Aorta (tissue), 5 donors: ENCODE measurements at places on chromosomes 16 and 17. TPM values are rescaled to one million over a fixed set of nuclear protein-coding genes. Genes with fewer than 3 reads are reported as not detected.
A peak's percentile ranks its signal among the peaks of the same experiment; 100 is the strongest.

GRCh38 chr16:21166561-21166961 lies 8.1 kb downstream of the LDAF1 start:
- H3K4me3 ChIP-seq = no peak overlapping the region
- H3K36me3 ChIP-seq = peaks cover 8% of the 10 kb centered on the region
- no peaks in the 10 kb centered on the region for H3K27me3 ChIP-seq
- H3K27ac ChIP-seq = no peak overlapping the region
- H3K4me1 ChIP-seq = no peaks in the 10 kb centered on the region

DNA sequence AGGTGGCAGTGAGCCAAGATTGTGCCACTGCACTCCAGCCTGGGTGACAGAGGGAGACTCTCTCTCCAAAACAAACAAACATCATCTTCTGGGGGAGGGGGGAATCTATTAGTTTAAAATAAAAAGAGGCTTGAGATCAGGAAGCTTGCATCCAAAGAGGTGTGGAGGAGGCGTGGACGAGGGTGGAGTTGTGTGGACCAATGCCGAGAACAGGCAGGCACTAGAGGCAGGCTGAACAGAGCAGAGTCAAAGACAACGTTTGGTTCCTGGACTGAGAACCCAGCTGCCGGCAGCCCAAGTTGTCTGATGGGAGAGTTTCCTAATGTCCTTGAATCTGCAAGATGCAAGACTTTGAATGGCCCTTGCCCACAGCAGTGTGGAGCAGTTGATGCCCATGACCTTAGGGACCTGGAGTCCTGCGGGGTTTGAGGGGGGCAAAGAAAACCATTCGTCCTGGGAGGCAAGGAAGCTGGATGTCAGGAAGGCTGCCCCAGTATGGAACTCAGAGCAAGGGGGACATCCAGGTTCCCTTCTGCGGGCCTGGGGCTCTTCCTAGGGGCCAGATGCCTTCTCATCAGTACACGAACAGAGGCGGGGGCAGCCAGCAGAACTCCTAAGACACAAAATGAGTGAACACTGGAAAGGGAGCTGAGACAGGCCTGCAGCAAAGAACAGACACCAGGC lies 9.2 kb downstream of the TBC1D16 start:
- DNase-seq = no peak
- no peak overlapping the region for H3K27ac ChIP-seq
- no peaks in the 10 kb centered on the region for H3K27me3 ChIP-seq
- no peaks in the 10 kb centered on the region for H3K36me3 ChIP-seq

CCL4L2 gene
- 0.94 TPM for total RNA-seq

OTOP2 gene
- total RNA-seq = not detected

GRCh38 chr17:54944796-54945195 lies 23.7 kb downstream of the COX11 start:
- no peaks in the 10 kb centered on the region for H3K4me1 ChIP-seq
- H3K27me3 ChIP-seq = no peaks in the 10 kb centered on the region
- H3K36me3 ChIP-seq = peaks cover 2% of the 10 kb centered on the region
- H3K4me3 ChIP-seq = no peak overlapping the region

DNA sequence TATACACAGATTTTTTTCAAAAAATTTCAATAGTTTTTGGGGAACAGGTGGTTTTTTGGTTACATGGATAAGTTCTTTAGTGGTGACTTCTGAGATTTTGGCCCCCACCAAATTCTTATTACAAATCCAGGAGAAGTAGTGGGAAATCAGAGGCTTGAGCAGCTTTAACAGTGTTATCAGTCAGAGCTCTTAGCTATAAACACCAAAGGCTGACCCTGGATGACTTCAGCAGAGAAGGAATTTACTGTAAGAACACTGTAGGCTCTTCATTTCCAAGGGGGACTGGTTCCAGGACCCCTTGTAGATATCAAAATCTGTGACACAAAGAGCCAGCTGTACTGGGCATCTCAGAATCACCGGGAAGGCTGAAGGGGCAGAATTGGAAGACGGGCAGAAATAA lies 17.8 kb downstream of the MPHOSPH6 start:
- no peaks in the 10 kb centered on the region for H3K4me1 ChIP-seq
- H3K36me3 ChIP-seq = no peaks in the 10 kb centered on the region
- H3K27ac ChIP-seq = no peak overlapping the region
- no peaks in the 10 kb centered on the region for H3K27me3 ChIP-seq
- no peak for DNase-seq

- no peak within 1 kb of the TSS for H3K27ac ChIP-seq
- H3K4me1 ChIP-seq = no peaks in the 10 kb centered on the region
- no peaks in the 10 kb centered on the region for H3K36me3 ChIP-seq
- H3K4me3 ChIP-seq = no peak within 1 kb of the TSS
- DNase-seq = peak; percentile 68
Measured at GRCh38 chr16:2816751-2817339, at the start of gene PRSS21. TSS of gene PRSS21 (plus strand) at chr16:2817237. CDS start at chr16:2817269, 32 bp downstream.

DNA sequence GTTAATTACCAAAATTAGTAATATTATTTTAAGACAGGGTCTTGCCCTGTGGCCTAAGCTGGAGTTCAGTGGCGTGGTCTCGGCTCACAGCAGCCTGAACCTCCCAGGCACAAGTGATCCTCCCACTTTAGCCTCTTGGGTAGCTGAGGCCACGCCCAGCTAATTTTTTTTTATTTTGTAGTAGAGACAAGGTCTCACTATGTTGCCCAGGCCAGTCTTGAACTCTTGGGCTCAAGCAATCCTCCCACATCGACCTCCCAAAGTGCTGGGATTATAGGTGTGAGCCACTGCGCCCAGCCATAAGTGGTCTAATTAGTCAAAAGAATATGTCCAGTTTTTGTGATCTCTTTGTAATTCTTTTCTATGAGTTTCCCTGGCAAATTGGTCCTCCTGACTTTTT lies 12.0 kb upstream of the CFDP1 start:
- no peak for DNase-seq
- H3K27ac ChIP-seq = no peak overlapping the region
- no peaks in the 10 kb centered on the region for H3K4me1 ChIP-seq
- H3K27me3 ChIP-seq = no peaks in the 10 kb centered on the region

DNA sequence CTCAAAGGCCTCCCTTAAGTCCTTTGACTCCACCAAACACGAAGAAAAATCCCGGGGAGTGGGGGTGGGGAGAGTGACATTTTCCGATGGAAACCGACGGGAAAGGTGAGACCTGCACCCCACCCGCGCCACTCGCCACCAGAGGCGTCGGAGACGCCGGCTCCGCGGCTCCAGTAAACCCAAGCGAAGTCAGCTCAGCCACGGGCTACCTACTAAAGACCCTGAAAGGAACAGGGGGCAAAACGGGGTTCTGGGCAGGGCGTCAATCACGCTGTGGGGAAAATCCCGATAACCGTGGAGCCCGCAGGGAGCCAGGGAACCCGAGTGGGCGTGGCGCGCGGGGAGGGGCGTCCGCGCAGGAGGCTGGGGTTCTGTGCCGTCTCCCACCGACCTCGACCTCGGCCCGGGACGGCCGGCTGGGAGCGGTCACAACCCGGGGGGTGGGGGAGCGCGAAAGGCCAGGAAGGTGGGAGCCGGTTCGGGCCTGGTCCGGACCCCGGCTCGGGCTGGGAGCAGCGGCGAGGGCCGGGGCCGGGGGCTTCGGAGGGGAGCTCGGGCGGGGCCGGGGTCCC lies 565 bp downstream of the WDR45B start:
- peak overlapping the region; percentile 43 for H3K27ac ChIP-seq
- no peaks in the 10 kb centered on the region for H3K4me1 ChIP-seq
- DNase-seq = peak; percentile 86
- no peaks in the 10 kb centered on the region for H3K27me3 ChIP-seq
- peaks cover 3% of the 10 kb centered on the region for H3K36me3 ChIP-seq
- H3K4me3 ChIP-seq = peak overlapping the region; percentile 85

OR1D2 gene
- total RNA-seq = not detected

TPSB2 gene
- total RNA-seq = 51.0 TPM

RILP gene
- 12.0 TPM for total RNA-seq

LPO gene
- total RNA-seq = not detected

KRT15 gene
- total RNA-seq = not detected

KRT27 gene
- total RNA-seq = not detected

DNA sequence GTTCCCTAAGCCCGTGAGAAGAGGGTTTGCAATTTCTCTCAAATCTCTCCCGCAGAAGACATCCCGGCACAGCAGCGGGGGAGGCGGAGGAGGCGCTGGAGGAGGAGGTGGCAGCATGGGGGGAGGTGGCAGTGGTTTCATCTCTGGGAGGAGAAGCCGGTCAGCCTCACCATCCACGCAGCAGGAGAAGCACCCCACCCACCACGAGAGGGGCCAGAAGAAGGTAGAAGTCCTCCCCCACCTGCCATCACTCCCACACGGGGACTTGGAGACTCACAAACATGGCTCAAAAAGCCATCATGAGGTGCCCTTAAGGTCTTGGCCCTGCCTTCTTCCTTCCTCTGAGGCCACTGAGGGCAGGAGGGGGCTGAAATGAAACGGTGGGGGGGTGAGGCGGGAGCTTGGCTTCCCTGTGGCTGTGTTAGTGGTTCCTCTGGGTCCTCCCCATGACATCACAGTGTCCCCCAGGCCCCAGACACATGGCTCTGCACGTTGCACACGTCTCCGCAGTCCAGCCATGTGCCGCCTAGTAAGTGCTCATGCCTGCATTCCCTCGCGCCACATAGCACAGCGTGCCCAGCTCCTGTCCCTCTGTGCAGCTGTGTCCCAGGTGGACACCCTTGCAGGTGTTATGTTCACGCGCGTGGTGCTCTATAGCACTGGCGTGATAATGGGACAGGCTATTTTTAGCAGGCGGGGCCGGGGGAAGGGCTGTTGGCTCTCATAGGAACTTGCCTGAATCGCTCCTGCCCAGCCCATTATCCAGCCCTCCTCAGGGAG lies 6.9 kb downstream of the MLLT6 start:
- H3K4me1 ChIP-seq = no peaks in the 10 kb centered on the region
- no peaks in the 10 kb centered on the region for H3K36me3 ChIP-seq
- H3K27me3 ChIP-seq = no peaks in the 10 kb centered on the region
- no peak overlapping the region for H3K27ac ChIP-seq

DNA sequence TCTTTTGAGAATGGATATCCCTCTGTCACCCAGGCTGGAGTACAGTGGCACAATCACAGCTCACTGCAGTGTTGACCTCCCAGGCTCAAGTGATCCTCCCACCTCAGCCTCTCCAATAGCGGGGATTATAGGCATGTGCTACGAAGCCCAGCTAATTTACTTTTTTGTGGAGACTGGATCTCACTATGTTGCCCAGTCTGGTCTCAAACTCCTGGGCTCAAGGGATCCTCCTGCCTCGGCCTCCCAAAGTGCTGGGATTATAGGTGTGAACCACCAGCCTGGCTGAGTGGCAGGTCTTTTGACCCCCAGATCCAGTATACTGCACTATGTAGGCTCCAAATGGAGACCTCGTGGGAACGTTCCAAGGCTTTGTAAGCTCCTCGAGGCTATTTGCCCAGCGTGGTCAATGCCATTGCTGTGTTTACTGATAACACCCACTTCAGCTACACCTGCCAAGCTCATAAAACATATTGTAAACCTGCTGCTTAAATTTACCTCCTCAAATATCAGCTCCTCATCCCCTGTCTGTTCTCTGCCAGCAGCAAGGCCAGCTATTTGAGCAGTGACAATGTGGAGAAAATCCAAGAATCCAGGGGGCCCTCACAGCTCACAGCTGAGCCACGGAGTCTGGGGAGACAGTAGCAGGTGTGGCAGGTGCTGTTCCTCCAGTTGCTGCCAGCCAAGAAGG lies 16.2 kb upstream of the KIFC3 start:
- no peaks in the 10 kb centered on the region for H3K36me3 ChIP-seq
- DNase-seq = no peak
- no peaks in the 10 kb centered on the region for H3K27me3 ChIP-seq
- no peak overlapping the region for H3K27ac ChIP-seq

DNA sequence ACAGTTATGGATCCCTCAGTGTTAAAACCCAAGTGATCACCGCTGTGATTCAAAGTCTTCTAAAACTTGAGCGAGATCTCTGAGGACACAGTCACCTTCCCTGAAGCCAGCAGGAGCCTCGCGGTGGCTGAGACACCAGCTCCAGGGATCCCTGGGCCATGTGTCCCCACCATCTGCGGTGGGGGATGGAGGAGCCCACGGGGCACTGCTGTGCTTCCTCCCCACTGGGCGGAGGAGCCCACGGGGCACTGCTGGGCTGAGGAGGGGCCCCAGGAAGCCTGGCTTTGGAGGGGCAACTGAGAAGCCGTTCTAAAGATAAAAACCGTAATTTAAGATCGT lies 65.7 kb upstream of the METRNL start:
- H3K36me3 ChIP-seq = no peaks in the 10 kb centered on the region
- no peaks in the 10 kb centered on the region for H3K4me1 ChIP-seq
- H3K27ac ChIP-seq = no peak overlapping the region
- no peak overlapping the region for H3K4me3 ChIP-seq

GRCh38 chr16:29974291-29975133 lies 844 bp downstream of the TAOK2 start:
- H3K4me3 ChIP-seq = peak overlapping the region; percentile 85
- DNase-seq = peak; percentile 59
- no peaks in the 10 kb centered on the region for H3K36me3 ChIP-seq
- no peak overlapping the region for H3K27ac ChIP-seq
- no peaks in the 10 kb centered on the region for H3K4me1 ChIP-seq

GRCh38 chr17:40371261-40371929 lies 6.9 kb upstream of the GJD3 start:
- DNase-seq = no peak
- H3K27me3 ChIP-seq = no peaks in the 10 kb centered on the region
- no peak overlapping the region for H3K27ac ChIP-seq

GRCh38 chr16:85348911-85349334 lies 236.7 kb upstream of the CIBAR2 start:
- no peaks in the 10 kb centered on the region for H3K4me1 ChIP-seq
- no peak overlapping the region for H3K27ac ChIP-seq
- H3K4me3 ChIP-seq = no peak overlapping the region
- H3K36me3 ChIP-seq = no peaks in the 10 kb centered on the region

DNA sequence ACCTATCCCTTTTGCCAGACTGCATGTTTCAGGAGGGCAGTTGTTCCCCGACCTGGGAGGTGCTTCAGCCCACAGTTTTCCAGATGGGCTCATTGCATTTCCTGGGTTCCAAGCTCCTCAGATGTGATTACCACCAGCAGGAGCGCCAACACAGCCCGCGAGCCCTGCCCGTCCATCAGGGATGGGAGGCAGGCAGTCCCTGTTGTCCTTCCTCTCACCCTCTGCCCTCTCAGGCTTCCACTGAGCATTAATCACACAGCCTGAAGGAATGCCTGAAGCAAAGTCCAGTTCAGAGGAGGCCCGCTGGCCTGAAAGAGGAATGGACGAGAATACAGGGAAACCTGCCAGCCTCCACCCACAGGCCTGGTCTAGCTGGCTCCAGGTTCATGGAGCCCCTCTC lies 256.3 kb upstream of the SDK2 start:
- no peak overlapping the region for H3K27ac ChIP-seq
- no peak for DNase-seq
- no peaks in the 10 kb centered on the region for H3K4me1 ChIP-seq
- peaks cover 6% of the 10 kb centered on the region for H3K27me3 ChIP-seq

- H3K27me3 ChIP-seq = no peaks in the 10 kb centered on the region
- no peak overlapping the region for H3K27ac ChIP-seq
- no peak overlapping the region for H3K4me3 ChIP-seq
- DNase-seq = peak; percentile 55
- no peaks in the 10 kb centered on the region for H3K4me1 ChIP-seq
Measured at GRCh38 chr16:57592591-57593003, 35.8 kb upstream of the ADGRG1 start.

DNA sequence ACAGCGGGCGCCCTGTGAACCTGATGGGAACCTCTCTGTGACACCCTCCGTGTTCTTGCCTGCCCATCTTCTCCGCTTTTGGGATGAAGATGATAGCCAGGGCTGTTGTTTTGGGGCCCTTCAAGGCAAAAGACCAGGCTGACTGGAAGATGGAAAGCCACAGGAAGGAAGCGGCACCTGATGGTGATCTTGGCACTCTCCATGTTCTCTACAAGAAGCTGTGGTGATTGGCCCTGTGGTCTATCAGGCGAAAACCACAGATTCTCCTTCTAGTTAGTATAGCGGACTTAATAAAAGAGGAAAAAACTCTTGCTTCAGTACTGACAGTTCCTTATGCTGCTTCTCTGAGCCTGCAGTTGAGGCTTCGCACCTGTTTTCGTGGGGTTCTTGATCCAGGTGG lies 10.5 kb downstream of the CDK5RAP3 start:
- DNase-seq = no peak
- H3K4me3 ChIP-seq = no peak overlapping the region
- no peaks in the 10 kb centered on the region for H3K27me3 ChIP-seq
- H3K4me1 ChIP-seq = no peaks in the 10 kb centered on the region
